ENCODE measurements at places on chromosomes 4 and X. TPM values are rescaled to one million over a fixed set of nuclear protein-coding genes. Genes with fewer than 3 reads are reported as not detected.
A peak's percentile ranks its signal among the peaks of the same experiment; 100 is the strongest.

GRCh38 chr4:187780070-187780469 lies 215.5 kb upstream of the ZFP42 start:
- no peak overlapping the region for H3K27ac ChIP-seq
- no peaks in the 10 kb centered on the region for H3K4me1 ChIP-seq
- H3K27me3 ChIP-seq, result no peaks in the 10 kb centered on the region
- no peaks in the 10 kb centered on the region for H3K36me3 ChIP-seq

DNA sequence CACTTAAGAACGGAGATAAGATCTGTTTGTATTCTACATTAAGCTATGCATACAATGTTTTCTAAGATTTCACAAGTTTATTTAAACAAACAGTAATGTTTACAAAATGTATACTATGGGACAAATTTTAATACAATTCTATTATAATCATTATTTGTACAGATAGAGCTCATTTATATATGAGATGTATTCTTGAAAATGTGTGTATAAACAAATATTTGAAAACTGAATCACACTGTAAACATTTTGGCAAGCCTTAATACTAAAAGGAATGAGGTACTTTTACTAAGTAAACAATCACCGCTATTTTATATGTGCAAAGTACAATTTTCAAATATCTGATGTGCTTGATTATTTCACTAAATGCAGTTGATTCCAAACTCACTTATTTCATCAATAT lies 119.2 kb upstream of the MAB21L2 start:
- H3K4me1 ChIP-seq, result no peaks in the 10 kb centered on the region
- H3K27me3 ChIP-seq, result no peaks in the 10 kb centered on the region
- H3K4me3 ChIP-seq, result no peak overlapping the region
- DNase-seq, result no peak
- H3K36me3 ChIP-seq, result peaks cover 8% of the 10 kb centered on the region
- H3K27ac ChIP-seq, result no peak overlapping the region

- H3K27ac ChIP-seq, result no peak overlapping the region
- H3K4me3 ChIP-seq, result no peak overlapping the region
- no peaks in the 10 kb centered on the region for H3K4me1 ChIP-seq
- no peaks in the 10 kb centered on the region for H3K36me3 ChIP-seq
- no peak for DNase-seq
These were observed 61.8 kb downstream of the DMD start for GRCh38 chrX:33149580-33149979.

GRCh38 chr4:150960818-150961217 lies 54.3 kb downstream of the LRBA start:
- DNase-seq, result peak; percentile 40
- H3K27me3 ChIP-seq, result no peaks in the 10 kb centered on the region
- H3K4me3 ChIP-seq, result no peak overlapping the region
- peaks cover 33% of the 10 kb centered on the region for H3K36me3 ChIP-seq

DNA sequence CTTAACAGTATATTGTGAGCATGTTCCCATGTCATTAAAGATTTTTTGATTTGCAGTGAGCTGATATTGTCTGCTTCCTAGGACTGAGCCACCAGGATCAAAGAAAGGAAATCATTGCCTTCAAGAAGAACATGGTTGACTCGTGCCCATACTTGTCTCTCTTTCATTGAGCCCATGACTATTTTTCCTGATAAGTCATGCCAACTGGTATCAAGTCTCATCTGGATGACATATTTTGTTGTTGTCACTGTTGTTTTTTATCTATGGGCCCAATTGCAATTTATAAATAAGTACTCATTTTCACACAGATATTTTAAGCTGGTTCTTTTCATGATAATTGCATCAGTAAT lies 10.2 kb upstream of the RHOH start:
- DNase-seq, result no peak
- no peak overlapping the region for H3K27ac ChIP-seq
- peaks cover 3% of the 10 kb centered on the region for H3K36me3 ChIP-seq
- no peak overlapping the region for H3K4me3 ChIP-seq
- H3K27me3 ChIP-seq, result no peaks in the 10 kb centered on the region

- no peaks in the 10 kb centered on the region for H3K27me3 ChIP-seq
- H3K4me3 ChIP-seq, result no peak overlapping the region
- H3K27ac ChIP-seq, result no peak overlapping the region
- no peak for DNase-seq
- H3K36me3 ChIP-seq, result peaks cover 4% of the 10 kb centered on the region
These were observed 200.2 kb downstream of the SPRY1 start for GRCh38 chr4:123596805-123597204.

DNA sequence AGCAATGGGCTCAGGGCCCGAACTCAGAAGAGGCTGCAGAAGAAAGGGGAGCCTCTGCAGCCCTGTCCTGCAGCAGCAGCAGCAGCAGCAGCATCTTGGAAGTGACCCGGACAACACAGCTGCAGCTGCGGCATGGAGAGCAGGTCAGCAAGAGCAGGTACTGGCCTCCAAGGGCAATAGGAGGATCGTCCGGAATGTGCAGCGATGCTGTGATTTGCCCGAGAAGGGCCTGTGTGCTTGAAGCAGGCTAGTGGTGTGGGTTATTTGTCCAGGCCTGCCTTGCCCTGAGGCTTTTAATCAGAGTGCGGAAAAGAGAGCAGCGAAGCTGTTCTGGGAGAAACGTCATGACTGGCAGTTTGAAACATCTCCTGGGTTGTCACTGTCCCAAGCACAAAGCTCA lies 126.0 kb downstream of the F11 start:
- DNase-seq, result no peak
- no peaks in the 10 kb centered on the region for H3K27me3 ChIP-seq
- H3K4me1 ChIP-seq, result no peaks in the 10 kb centered on the region
- no peak overlapping the region for H3K4me3 ChIP-seq
- no peak overlapping the region for H3K27ac ChIP-seq
- H3K36me3 ChIP-seq, result no peaks in the 10 kb centered on the region

DNA sequence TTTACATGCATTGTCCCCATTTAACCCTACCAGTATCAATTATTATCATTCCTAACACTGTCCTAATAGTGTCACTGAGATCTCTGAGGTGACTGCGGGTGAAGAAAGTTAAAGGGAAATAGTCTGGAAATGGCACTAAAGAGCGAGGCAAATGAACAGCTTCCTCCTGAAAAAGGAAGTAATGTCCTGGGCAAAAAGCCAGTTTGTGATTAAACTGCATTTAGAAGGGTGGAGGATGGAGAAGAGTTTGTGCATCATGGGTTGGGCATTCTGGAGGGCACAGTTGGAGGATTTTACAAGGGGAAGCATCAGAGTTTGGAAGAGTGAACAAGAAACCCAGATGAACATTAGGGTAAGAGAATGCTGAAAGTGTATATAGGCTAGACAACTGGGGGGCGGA lies 60.5 kb upstream of the SLC25A4 start:
- no peaks in the 10 kb centered on the region for H3K4me1 ChIP-seq
- no peak for DNase-seq
- no peak overlapping the region for H3K27ac ChIP-seq
- H3K27me3 ChIP-seq, result peaks cover 25% of the 10 kb centered on the region
- H3K36me3 ChIP-seq, result no peaks in the 10 kb centered on the region

DNA sequence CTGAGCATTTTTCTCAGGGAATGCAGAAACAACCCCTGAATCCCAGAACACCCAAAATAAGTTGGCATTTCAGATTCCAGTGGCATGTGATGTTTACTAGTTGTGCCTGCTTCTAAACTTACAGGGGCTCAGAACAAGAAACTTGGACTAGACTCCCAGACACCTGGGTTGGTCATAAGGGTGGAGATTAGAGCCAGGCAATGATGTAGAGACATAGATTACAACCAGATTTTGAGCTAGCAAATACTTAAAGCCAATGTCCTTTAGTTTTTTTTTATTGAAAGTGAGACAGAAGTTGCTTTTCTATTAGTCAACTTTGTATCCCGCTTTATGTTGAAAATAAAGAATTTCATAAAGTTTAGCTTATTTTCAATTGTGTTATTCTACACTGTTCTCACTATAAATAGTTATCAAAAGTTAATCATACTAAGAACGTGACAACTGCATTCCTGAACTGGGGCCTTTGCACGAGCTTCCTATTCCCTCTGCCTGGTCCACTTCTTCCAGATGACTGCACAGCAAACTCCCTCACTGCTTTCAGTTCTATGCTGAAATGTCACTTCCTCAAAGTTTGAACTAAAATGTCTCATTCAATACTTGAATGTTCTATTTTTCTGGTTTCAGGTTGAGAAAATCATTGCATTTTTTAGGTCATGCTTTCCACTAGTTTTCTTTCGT lies 224.7 kb upstream of the PPP1R2C start:
- no peak overlapping the region for H3K27ac ChIP-seq
- no peak overlapping the region for H3K4me3 ChIP-seq
- H3K36me3 ChIP-seq, result no peaks in the 10 kb centered on the region
- no peak for DNase-seq

GRCh38 chr4:13888112-13888511 lies 260.6 kb upstream of the BOD1L1 start:
- H3K4me3 ChIP-seq, result no peak overlapping the region
- no peaks in the 10 kb centered on the region for H3K27me3 ChIP-seq
- H3K27ac ChIP-seq, result no peak overlapping the region
- H3K36me3 ChIP-seq, result no peaks in the 10 kb centered on the region

DNA sequence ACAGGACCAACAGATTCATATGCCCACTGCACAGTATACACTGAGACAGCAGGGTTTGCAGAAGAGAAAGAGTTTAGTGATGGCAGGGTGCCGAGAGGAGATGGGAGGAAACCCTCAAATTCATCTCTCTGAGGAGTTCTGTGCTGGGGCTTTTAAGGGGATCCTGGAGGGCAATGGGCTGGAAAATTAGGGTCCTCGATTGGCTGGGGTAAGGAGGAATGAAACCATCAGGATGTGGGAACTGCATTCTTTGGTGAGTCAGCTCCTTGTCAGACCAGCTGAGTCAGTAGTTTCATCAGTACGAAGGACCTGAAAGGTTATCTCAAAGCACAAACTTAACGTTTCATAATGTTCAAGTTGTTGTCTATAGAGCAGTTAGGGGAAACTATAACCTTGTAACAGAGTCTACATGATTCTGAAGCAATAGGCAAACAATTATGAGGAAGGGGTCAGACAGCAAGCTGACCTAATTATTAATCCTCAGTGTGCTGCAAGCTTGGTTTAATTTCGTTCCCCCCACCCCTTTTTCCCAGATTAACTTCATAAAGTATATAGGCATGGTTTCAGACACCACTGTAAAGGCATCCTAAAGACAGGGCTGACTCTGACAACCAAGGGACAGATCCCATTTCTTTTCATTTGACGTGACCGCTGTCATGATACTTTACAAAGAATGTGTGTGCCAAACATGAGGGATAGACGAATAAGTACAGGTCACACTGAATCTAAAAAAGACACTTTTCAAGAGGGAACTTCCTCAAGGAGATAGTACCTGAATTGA lies 1.5 kb upstream of the MSMO1 start:
- no peaks in the 10 kb centered on the region for H3K27me3 ChIP-seq
- H3K4me1 ChIP-seq, result peaks cover 26% of the 10 kb centered on the region
- H3K4me3 ChIP-seq, result peak overlapping the region; percentile 35
- DNase-seq, result no peak
- peaks cover 32% of the 10 kb centered on the region for H3K36me3 ChIP-seq
- H3K27ac ChIP-seq, result peak overlapping the region; percentile 60

- no peak for DNase-seq
- H3K36me3 ChIP-seq, result no peaks in the 10 kb centered on the region
- H3K4me3 ChIP-seq, result no peak overlapping the region
- no peaks in the 10 kb centered on the region for H3K4me1 ChIP-seq
- H3K27ac ChIP-seq, result no peak overlapping the region
These were observed 410.9 kb downstream of the GRID2 start for GRCh38 chr4:92714640-92715039.

- DNase-seq, result no peak
- no peak overlapping the region for H3K4me3 ChIP-seq
- no peaks in the 10 kb centered on the region for H3K27me3 ChIP-seq
- no peak overlapping the region for H3K27ac ChIP-seq
- H3K4me1 ChIP-seq, result no peaks in the 10 kb centered on the region
These were observed 63.6 kb downstream of the CPZ start for GRCh38 chr4:8656185-8656517.

- no peaks in the 10 kb centered on the region for H3K27me3 ChIP-seq
- no peaks in the 10 kb centered on the region for H3K36me3 ChIP-seq
- no peak overlapping the region for H3K27ac ChIP-seq
- DNase-seq, result no peak
- H3K4me1 ChIP-seq, result peaks cover 6% of the 10 kb centered on the region
These were observed 202.0 kb downstream of the NR3C2 start for GRCh38 chr4:148240241-148240640.

- peaks cover 40% of the 10 kb centered on the region for H3K4me1 ChIP-seq
- peaks cover 57% of the 10 kb centered on the region for H3K36me3 ChIP-seq
- H3K4me3 ChIP-seq, result no peak overlapping the region
- no peak overlapping the region for H3K27ac ChIP-seq
These were observed 45.1 kb downstream of the ARHGEF6 start for GRCh38 chrX:136735601-136736000.

DNA sequence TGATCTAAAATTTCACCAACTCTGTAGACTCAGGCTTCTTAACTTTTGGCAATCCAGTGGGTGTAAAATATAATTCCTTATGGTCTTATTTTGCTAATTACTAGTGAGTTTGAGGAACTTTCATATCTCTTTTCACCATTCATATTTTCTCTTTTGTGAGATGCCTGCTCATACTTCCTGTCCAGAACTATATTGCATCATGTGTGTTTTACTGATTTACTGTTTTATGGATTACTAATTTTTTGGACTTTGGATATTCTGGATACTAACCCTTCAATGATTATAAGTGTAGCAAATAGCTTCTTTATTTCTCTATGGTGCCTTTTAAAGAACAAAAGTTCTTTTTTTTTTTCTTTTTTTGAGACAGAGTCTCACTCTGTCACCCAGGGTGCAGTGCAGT lies 20.6 kb downstream of the GSX2 start:
- DNase-seq, result no peak
- peaks cover 4% of the 10 kb centered on the region for H3K27me3 ChIP-seq
- no peaks in the 10 kb centered on the region for H3K4me1 ChIP-seq

The GPC3 gene
- 0.31 TPM for total RNA-seq

The EOLA2 gene
- total RNA-seq, result 23.1 TPM

The AKAP4 gene
- total RNA-seq, result not detected

The ERVMER34-1 gene
- total RNA-seq, result not detected

Data from activated CD8-positive, alpha-beta T cell treated with anti-CD3 and anti-CD28 coated beads, Interleukin-2, amount 10 ng/mL, durations not matched to agents 7 days and 5 days (primary cell).